GM23248 (cell line): ENCODE measurements at places on chromosomes 1 and 21. TPM values are rescaled to one million over a fixed set of nuclear protein-coding genes. Genes with fewer than 3 reads are reported as not detected.

PGLYRP4 gene
- not detected in 2 replicates for total RNA-seq

LCE1C gene
- total RNA-seq: not detected in 2 replicates

BCL2L15 gene
- total RNA-seq: 0.13 and 0.32 TPM in 2 replicates

SLC6A9 gene
- 20.6 and 22.2 TPM in 2 replicates for total RNA-seq

THEM4 gene
- total RNA-seq: 10.0 and 14.6 TPM in 2 replicates

GUCA2B gene
- not detected in 2 replicates for total RNA-seq

PFKFB2 gene
- 3.7 and 4.2 TPM in 2 replicates for total RNA-seq

TFF3 gene
- total RNA-seq: not detected in 2 replicates

TDRD10 gene
- not detected in 2 replicates for total RNA-seq

COL6A1 gene
- 1,783 and 1,897 TPM in 2 replicates for total RNA-seq

PKLR gene
- total RNA-seq: not detected in 2 replicates

AGT gene
- not detected in 2 replicates for total RNA-seq

CD1E gene
- total RNA-seq: not detected in 2 replicates

AGRN gene
- 43.2 and 55.1 TPM in 2 replicates for total RNA-seq
